ENCODE measurements at places on chromosomes 6 and 20.

DNA sequence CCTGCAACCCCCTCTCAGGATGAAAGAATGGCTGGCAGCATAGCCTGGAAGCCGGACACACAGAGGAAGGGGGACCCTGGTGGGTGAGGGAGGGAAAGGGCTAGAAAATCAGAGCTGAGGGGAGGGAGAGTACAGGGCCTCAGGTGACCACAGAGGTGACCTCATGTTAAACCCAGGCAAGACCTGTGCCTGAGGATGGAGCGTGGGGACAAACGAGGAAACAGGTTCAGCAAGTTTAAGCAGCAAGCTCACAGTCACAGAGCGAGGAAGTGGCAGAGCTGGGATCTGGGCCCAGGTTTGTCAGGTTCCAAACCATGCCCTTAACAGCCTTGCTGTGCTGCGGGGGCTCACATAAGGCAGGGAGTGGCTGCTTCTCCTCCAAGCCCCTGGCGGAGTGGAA lies 4.0 kb upstream of the BPI start:
- no peak for DNase-seq

GRCh38 chr6:106872049-106872448 lies 102.5 kb downstream of the CD24 start:
- no peak for DNase-seq

DNA sequence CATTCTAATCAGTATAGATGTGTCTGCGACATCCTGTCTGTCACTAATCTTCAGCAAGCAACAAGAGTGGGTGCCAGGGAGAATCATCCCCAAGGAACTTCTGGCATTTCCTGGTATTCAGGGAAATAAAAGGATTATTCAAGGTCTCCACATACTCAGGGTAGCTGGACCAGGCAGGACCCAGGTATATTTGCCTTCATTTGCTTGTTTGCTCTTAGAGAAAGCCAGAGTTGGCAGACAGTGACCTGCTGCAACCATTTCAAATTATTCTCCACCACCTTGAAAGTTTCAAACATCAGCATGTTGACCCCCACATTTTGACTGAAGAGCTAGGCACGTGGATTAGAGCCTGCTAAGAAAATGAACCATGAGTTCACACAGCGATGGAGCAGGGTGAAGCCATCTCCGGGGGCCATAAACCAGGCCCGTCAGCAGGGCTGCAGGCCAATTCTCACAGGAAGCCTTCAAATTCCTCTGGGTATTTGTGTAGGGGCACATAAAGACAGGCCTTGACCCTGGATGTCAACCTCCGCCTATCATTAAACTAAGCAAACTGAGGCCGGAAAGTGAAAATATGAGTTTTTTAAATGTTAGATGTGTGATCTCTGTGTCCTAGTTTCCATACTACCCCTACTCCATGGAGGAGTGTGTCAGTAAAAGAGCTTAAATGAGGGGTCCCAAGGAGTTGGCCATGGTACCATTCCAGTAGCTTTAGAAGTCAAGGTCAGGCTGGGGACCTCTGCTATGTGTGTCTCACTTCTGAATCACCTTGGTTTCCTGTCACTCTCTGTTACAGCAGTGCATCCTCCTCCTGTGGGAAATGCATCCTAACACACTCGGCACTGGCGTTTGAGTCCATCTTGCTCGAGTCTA lies 32.9 kb downstream of the TRAM2 start:
- no peak for DNase-seq

GRCh38 chr6:43963877-43964658 lies 163.2 kb downstream of the MRPL14 start:
- no peak for DNase-seq

DNA sequence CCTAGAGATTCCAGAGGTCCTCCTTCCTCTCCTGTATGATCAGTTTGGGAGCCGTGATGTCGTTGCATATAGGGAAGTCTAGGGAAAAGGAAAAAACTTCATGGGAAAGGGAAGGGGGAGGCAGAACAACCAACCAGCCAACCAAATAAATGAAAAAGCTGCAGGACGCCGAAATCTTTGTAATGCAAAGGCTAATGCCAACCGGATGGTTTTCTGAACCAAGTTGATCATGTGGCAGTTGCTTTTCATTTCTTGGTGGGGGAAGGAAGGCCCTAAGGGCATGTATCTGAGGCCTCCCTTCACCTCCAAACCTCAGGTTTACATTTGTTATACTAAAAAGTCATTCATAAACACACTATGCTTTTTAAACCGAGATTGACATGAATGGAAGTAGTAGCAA lies 167.2 kb downstream of the ARID1B start:
- no peak for DNase-seq

GRCh38 chr6:56766806-56767178 lies 124.1 kb upstream of the DST start:
- no peak for DNase-seq

GRCh38 chr20:9458138-9458796 lies 56.1 kb upstream of the LAMP5 start:
- no peak for DNase-seq

- no peak for DNase-seq
Observed at GRCh38 chr20:49228676-49229075, 9.5 kb downstream of the DDX27 start.

DNA sequence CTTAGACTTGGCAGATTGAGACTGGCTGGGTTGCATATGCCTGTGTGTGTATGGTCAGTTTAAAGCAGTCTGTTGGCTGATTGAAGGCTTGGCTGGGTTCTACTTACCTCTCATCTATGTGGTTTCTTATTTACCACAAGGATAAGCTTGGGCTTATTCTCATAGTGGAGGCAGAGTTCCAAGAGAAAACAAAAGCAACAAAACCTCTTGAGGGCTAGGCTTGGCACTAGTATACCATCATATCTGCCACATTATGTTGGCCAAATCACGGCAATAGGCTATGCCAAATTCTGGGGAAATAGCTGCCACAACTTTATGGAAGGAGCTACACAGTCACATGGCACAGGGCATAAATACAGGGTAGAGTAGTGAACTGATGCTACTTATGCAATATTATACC lies 714.1 kb downstream of the CBLN4 start:
- no peak for DNase-seq

DNA sequence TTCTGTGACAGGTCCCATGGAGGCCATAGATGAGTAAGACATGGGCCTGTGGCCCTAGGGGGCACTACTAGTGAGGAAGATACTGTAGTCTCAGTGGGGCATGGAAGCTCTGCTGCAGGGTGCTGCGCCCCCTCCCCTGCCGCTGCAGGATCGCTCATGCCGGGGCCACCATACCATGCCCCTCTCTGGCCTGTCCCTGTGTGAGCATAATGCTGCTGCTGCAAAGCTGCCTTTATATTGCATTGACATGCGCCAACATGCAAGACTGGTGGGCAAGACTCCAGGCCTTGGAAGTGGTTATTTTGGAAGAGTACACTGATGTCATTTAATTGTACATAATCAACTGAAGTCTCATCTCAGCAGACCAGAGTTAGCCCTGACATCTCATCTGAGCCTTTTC lies 60.0 kb downstream of the TOX2 start:
- DNase-seq, result no peak

DNA sequence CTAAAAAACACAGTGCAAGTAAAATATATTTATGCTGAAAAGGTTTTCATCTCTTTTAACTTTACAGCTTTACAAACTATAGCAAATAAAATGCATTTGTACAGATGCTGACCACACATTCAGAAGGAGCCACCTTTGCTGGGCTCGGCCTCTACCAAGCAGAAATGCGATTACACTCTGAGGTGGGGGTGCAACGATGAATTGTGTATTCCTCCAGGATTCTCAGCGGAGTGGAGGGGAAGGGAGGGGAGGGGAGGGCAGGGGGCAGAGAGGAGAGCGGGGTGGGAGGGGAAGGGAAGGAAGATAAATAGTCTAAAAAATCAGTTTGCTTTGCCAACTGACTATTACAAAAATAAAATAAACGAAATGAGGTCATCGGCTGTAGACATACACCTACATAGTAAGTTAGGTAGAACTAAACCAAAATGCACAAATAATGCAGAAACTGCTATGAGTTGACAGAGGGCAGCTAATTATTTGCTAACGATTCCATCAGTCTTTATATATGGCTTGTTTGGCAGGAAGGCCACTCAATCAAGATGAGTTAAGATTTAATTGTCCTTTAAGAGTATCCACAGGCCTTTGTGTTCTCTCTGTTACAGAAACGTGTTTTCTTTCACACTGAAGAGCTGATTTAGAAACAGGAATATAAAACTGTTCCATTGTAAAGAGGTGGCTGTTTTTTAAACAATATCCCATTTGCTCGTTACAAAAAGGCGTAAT lies 90.1 kb downstream of the TAF4 start:
- DNase-seq, result no peak

DNA sequence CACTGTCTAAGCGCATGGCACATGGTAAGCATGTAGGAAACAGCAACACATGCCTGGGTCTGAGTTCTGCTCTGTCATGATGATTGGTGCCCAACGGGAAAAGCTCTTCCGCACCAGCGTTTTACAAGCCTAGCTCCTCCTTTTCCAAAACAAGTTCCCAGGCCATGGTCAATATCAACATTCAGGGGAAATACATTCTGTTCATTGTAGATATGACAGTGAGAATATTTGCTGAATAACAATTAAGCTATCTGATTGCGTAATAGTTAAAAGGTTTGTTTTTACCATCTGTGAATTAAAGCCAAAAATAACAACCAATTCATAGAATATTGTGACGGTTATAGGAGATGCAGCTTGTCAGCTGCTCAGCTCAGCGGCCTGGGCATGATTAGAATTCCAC lies 404.3 kb upstream of the SLC35B3 start:
- no peak for DNase-seq

- no peak for DNase-seq
Observed at GRCh38 chr6:16639684-16640480, 121.4 kb downstream of the ATXN1 start.

Data from activated CD4-positive, CD25-positive, alpha-beta regulatory T cell (primary cell).